Stimulated activated naive CD8-positive, alpha-beta T cell treated with anti-CD3 and anti-CD28 coated beads, Interleukin-15, amount 100 ng/mL, for 72 hours (primary cell): ENCODE measurements at places on chromosomes 5 and 9.

GRCh38 chr5:1401536-1402138, 43.6 kb downstream of the SLC6A3 start:
- DNase-seq, result no peak

DNA sequence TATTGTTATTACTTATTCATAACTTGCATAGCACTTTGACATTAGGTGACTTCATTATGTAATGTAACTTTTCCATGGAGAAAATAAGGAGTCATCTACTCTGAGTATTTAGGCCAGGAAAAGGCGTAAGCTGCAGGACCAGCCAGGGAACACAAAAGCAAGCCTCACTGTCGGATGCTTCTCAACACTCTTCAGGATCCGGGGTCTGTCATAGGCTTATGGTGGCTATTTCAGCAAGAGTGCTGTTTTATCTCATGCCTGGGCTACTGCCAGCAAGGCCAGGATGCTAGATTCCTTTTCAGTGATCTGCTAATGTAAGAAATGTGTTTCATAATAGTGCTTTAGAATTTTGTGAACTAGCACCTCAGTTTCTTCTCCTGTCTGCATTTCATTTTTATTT, 162.4 kb downstream of the CHSY3 start:
- no peak for DNase-seq

- DNase-seq, result no peak
These were observed at the start of gene FAM81B for GRCh38 chr5:95390812-95391492. FAM81B (plus strand) TSS chr5:95391366; CDS start chr5:95391390, 24 bp downstream.

DNA sequence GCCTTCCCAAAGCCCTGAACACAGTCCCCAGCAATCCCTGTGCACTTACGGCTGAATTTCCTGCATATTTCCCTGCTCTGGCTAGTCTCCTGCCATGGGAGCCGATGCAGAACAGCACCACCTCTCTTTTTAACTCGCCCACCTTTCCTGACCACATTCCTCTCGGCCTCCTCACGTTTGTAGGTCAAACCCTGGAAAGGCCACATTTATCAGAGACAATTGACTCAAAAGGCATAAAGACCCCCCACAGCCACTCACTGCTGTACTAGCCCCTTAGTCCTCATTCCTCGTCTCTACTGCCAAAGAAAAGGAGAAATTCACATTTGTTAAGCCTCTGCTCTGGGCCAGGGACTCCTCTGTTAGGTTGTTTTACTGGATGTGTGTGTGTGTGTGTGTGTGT, 43.6 kb downstream of the ENC1 start:
- no peak for DNase-seq

DNA sequence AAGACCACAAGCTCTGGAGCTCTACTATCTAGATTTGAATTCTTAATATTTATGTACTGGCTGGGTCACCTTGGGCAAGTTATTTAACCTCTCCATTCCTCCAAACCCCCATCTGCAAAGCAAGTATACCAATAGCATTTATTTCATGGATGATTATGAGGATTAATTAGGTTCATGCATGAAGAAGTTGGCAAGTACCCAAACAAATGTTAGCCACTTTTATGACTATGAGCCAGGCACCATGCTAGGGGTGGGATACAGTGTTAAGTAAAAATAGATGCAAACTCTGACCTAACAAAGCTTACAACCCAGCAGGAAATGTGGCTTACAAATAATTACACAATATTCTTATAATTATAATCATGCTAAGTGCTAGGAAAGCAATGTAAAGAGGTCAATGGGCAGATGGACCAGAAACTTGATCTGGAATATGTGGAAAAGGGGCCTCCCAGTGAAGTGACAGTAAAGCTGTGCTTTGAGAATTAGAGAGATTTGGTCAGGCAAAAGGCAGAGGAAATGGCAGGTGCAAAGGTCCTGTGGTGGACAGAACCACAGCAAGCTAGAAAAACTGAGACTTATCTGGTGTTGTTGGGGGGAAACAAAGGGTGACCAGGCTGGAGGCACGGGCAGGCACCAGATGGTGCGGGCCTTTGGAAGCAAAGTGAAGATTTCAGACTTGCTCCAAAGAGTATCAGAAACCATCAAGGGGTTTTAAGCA, 525.2 kb upstream of the TRPC7 start:
- no peak for DNase-seq

GRCh38 chr5:149210225-149210624, 61.4 kb upstream of the AFAP1L1 start:
- DNase-seq, result no peak

DNA sequence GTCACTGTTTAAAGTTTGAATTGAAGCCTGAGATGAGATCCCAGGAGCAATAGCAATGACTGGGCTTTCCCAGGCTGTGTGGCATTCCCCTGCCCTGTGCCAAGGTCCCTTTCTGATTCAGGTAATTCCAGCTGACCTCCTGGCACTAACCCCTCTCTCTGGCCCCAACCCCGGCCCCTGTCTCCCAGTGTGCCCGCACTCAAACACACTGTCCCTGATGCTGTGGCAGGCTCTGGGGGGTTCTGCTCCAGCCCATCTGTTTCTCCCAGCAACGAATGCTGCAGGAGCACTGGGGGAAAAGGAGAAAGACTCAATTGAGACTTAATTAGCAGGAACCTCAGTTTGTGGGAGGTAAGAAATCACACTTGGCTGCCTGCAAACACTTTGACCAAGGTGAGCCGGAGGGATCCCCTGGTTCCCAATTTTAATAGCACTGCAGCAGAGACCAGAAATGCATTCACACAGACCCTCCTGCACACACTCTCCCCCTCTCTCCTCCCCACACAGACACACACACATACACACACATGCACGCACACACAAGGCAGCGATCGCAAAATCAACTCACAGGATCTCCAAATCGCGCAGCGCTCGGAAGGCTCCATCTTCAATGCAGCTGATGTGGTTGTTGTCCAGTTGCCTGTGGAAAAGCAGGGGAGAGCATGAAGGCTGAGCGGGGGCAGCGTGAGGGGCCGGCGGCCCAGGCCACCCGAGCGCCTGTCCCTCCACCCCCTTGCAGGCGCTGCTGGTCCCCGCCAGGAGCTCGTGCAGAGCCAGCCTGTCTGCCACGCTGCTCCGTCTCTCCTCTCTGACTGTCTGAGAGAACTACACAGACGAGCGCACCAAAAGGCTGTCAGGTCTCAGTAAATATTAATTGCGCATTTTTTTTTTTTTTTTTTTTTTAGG, 265.1 kb upstream of the PANK3 start:
- no peak for DNase-seq

DNA sequence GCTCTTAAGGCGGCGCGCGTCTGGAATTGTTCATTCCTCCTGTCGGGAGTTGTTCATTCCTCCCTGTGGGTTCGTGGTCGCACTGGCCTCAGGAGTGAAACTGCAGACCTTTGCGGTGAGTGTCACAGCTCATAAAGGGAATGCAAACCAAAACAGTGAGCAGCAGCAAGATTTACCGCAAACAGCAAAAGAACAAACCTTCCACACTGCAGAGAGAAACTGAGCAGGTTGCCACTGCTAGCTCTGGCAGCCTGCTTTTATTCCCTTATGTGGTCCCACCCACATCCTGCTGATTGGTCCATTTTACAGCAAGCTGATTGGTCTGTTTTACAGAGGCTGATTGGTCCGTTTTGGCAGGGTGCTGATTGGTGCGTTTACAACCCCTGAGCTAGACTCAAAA, 1365.3 kb upstream of the WWC1 start:
- no peak for DNase-seq

- DNase-seq, result no peak
These were observed 185.3 kb downstream of the FAM170A start for GRCh38 chr5:119814655-119815054.

- DNase-seq, result no peak
These were observed 34.3 kb downstream of the ATPSCKMT start for GRCh38 chr5:10215366-10215765.

- no peak for DNase-seq
These were observed 198.0 kb downstream of the CAAP1 start for GRCh38 chr9:26694381-26695297.

GRCh38 chr5:84088996-84089395, 295.7 kb downstream of the EDIL3 start:
- DNase-seq, result no peak

GRCh38 chr9:95032580-95033341, 284.7 kb downstream of the FANCC start:
- no peak for DNase-seq
